ENCODE measurements at places on chromosomes 4 and X.

GRCh38 chrX:46704767-46705386 is 54.0 kb downstream of the SLC9A7 start:
- DNase-seq: no peak

DNA sequence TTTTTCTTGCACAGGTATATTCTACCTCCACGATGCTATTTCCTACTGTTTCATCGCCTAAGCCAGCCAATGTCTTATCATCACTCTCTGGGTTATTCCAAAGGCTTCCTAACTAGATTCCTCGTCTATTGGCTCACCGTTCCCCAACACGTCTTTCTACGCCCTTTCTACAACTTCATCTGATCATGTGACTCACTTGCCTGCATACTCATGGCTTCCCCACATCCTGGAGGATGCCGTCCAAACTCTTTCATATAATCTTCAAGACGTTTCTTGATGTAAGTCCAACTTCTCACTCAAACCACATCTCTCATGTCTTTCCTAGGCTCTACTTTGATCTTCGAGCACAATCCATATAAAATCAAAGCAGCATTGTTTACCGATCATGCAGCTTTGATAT is 322.0 kb upstream of the PPARGC1A start:
- DNase-seq: no peak

DNA sequence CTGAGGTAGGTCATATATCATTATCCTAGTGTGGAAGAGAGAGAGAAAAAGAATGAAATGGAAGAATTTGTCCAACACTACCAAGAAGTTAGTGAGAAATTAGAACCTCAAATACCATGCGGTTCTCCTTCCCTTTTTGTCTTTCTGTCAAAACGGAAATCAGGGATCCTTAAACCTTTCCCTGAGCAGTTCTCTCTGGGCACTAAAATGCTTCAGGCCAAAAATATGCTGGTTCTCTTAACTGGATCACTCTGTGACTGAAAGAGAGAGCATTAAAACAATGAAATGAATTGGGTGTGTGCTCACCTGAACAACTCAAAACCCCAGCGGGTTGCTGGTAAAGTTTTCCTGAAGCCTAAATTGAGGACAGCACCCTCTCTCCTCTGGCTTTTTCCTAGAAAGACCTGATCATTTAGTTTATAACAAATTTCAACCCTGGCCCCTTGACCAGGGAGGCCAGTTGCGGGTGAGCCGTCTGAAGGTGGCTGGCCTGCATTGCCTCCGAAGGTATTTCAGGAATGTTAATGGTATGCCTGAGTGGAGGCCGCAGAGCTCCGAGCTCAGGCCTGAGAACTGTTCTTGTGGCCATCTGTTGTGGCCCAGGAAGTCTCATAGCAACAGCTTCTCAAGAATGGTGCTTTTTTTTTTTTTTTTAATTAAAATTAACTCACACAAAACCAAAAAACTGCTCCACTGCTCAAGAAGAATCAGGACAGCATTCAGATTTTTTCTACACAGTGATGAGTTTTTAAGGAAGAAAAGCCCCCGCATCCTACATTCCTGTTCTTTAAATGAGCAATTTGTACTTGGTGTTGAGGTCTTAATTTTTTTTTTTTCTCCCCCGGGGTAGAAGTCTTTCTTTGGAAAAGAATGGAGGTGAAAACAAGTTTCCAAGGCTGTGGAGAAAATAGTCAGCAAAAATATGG is 155.1 kb downstream of the SHROOM3 start:
- no peak for DNase-seq

GRCh38 chrX:131746491-131746968 is 202.7 kb downstream of the OR13H1 start:
- no peak for DNase-seq

DNA sequence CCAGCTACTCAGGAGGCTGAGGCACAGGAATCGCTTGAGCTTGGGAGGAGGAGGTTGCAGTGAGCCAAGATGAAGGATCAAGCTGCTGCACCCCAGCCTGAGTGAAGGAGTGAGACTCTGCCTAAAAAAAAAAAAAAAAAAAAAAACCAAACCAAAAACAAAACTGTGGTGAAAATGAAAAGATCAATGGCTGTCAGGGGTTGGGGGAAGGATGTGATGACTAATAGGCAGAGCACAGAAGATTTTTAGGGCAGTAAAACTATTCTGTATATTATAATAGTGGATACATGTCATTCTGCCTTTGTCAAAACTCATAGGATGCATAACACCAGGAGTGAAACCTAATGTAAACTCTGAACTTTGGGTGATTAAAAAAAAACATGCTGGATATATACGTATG is 69.9 kb upstream of the ELOVL6 start:
- no peak for DNase-seq

GRCh38 chrX:106802063-106802387 is 448 bp upstream of the TBC1D8B start:
- no peak for DNase-seq

DNA sequence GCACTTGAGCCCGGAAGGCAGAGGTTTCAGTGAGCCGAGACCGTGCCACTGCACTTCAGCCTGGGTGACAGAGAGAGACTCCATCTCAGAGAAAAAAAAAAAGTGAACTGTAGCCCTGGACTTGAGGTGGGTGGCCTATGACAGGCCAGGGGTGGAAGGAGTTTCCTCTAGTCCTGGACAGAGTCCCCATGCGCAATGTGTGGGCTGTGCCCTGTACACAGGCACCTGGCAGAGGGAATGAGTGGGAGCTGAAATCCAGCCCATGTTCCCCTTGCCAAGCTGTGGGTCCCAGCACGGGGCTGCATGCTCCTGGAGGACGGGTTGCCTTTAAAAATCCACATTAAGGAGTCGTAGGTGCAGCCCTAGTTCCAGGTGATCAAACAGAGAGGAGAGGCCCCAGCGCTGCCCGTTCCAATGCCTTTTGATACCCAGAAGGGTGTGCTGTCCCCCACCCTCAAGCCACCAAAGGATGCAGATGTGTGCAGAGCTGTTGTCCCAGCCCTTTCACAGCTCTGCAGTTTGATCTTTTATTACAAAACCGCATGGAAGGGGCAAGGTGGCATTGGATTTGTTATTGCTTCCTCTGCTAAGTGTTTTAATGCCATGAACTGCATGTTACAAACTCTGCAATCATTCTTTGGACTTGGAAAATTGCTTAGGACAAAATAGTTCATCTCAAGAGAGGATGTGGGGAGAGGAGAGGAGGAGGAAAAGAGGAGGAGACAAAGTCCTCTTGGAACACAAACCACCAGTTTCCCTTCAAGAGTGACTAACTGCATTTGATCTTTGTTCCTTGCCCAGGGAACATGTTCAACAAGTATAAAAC is 38.0 kb upstream of the PDK3 start:
- DNase-seq: no peak

- DNase-seq: peak; percentile 33
Observed at GRCh38 chrX:24149351-24150050, at the start of gene ZFX. ZFX (plus strand) TSS chrX:24149729; CDS start chrX:24172743, 23,014 bp downstream.

DNA sequence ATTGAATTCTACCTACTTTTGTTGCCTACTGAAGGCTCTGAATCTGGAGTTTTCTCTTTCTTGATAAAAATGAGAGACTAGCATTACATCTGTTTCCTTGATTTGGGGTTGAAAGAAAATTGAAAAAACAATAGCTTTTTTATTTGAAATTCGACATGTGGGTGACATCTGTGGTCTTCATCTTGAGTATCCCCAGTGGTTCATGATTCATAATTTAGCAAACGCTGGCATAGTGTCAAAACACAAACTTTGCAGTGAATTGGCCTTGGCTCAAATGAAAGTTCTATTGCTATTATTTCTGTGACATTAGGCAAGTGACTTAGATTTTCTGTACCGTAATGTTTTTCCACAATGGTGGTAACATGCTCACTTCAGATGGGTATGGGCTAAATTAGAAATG is 747.6 kb downstream of the PCDH7 start:
- DNase-seq: no peak

GRCh38 chr4:11765849-11766453 is 337.3 kb upstream of the HS3ST1 start:
- no peak for DNase-seq

- DNase-seq: no peak
Observed at GRCh38 chrX:367866-368265, 18.8 kb downstream of the PPP2R3B start.

DNA sequence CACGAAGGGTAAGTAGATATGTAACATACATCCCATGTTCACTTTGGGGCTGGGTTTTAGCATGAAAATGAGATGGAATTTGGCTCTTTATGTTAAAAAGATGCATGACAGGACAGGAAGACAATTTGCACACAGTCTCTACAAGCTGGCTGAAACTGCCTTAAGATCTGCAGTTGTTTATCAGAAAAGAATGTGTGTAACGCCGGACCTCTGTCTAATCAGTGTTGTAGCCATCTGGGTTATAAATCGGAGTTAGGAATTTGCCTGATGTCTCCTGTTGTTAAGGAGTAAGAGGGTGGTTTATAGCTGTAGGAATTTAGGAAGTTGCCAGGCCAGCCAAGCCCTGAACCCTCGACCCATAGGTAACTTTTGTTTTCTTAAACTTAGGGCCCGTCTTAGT is 562.9 kb upstream of the FAT1 start:
- DNase-seq: no peak

DNA sequence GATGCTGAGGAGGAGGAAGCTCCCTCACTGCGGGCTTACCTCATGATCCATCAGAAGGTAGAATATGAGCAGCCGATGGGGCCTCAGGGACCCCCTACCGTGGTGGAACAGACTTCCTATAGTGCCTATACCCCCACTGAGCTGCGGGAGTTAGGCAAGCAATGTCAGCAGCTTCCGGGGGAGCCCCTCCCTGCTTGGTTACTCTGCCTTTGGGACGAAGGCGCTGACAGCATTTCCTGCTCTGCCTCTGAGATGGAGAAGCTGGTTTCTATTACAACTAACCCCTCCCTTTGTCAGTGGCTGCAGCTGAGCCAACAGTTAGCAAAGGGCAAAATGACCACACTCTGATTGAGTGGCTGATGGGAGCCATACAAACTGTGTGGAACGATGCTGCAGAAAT is 430.7 kb downstream of the IDS start:
- DNase-seq: no peak

GRCh38 chr4:163550869-163551267 is 56.4 kb downstream of the TMA16 start:
- DNase-seq: no peak

GRCh38 chr4:169348541-169348940 is 77.8 kb upstream of the SH3RF1 start:
- DNase-seq: no peak

GRCh38 chr4:150683775-150684350 is 101.9 kb downstream of the MAB21L2 start:
- DNase-seq: no peak

GRCh38 chr4:83221897-83222441 is 62.6 kb downstream of the COQ2 start:
- DNase-seq: no peak

GRCh38 chrX:97399400-97399799 is 515.7 kb downstream of the RPA4 start:
- DNase-seq: no peak

DNA sequence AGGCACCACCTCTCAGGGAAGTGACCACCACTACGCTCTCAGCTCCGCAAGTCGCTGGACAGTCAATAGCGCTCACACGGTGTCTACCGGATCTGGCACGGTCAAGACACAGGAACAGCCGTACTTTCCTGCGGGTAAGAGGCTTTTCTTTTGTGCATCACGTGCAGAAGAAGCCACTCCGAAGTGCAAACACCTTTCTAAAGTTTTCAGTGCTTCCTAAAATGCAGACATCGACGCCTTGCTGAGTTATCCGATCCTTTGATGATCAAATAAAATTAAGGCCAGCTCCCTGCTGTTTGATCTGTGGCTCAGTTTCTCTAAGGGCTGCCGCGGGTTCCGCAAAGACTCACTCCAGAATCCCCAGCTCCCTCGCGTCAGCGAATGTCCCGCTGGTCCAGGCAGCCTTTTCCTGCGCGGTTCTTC is 71.8 kb downstream of the FBXO8 start:
- DNase-seq: no peak

DNA sequence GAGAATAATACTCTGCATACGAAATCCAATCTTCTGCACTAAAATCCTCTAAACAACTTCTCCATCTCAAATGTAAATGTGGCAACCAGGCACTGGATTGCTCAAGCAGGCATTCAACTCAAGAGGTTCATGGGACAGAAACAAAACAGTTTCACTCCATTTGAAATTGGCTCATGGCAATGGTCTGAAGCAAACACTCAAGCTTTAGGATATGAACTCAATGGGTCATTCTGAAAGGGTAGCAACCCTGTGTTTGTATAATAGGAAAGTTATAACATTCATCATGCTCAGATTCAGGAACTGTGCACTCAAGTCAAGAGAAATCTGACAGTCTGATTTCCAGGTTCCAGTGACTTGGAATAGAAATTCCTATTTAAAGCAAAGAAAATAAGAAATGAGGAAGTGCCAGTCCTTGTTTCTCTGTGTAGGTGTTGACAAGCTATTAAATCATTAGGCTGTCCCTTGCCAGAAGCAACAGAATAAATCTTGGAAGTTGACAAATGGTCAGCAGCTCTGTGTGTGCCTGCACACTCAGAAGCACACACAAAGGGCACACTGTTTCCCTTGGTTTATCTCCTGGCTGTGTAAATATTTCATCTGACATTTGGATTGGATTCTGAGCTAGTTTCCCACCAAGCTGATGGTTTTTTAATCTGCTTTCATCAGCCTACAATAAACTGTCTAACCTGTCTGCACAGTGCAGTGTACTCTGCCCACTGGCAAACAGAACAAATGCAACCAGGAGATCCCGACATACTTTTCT is 75.9 kb upstream of the CITED1 start:
- no peak for DNase-seq

GRCh38 chrX:18348047-18348446 is 6.4 kb downstream of the SCML2 start:
- no peak for DNase-seq

- DNase-seq: no peak
Observed at GRCh38 chr4:25757452-25757851, 101.8 kb downstream of the SLC34A2 start.

GRCh38 chr4:60648774-60649173 is 551.4 kb upstream of the ADGRL3 start:
- no peak for DNase-seq

GRCh38 chr4:69156913-69157312 is 57.6 kb downstream of the UGT2B11 start:
- no peak for DNase-seq

- DNase-seq: no peak
Observed at GRCh38 chrX:129462707-129463106, 60.6 kb downstream of the SMARCA1 start.

GRCh38 chrX:65587616-65588526 is 53.3 kb upstream of the LAS1L start:
- DNase-seq: no peak

GRCh38 chrX:15939737-15940136 is 85.1 kb upstream of the AP1S2 start:
- no peak for DNase-seq

DNA sequence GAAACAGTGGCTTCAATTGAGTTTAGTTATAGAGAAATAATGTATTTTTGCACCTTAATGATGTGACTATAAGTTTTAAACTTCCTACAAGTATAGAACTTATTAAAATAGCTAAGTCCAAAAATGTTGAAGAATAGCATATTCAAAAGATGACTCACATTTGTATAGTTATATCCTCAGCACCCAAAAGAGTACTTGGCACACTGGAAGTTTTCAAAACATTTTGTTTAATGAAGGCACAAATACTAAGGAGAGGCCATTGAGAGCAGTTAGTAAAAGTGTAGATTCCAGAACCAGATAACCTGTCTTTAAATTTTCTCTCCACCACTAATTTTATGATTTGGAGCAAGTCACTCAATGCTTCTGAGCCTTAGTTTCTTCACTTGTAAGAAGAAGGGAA is 226.9 kb upstream of the MID1 start:
- no peak for DNase-seq
